ENCODE measurements at places on chromosomes 2 and 18. TPM values are rescaled to one million over a fixed set of nuclear protein-coding genes. Genes with fewer than 3 reads are reported as not detected.

- no peak for DNase-seq
Measured at GRCh38 chr2:200438251-200438650, 71.6 kb downstream of the KCTD18 start.

DNA sequence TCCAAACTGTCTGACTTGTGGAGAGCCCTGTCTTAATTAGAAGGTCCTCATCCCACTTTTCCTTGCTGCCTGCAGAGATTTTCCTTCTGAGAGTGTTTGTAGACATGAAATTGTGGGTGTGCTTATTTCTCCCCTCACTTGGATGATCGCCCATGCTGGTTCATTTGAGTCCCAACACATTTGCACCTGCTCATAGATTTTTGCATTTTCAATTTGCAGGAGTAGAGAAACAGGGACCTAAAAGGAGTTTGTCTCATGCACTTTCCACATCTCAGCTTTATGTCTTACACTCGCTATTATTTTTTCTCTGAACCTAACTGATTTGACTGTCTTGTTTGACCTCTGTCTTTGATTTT lies 33.2 kb upstream of the FHL2 start:
- DNase-seq, result no peak

Gene TUBA4B
- total RNA-seq, result not detected

Gene LRRC30
- not detected for total RNA-seq

Gene RMC1
- total RNA-seq, result 27.0 TPM

Gene GNLY
- 0.95 TPM for total RNA-seq

Gene FAM237A
- total RNA-seq, result not detected
